ENCODE measurements at places on chromosomes 3 and 15. TPM values are rescaled to one million over a fixed set of nuclear protein-coding genes. Genes with fewer than 3 reads are reported as not detected.

DNA sequence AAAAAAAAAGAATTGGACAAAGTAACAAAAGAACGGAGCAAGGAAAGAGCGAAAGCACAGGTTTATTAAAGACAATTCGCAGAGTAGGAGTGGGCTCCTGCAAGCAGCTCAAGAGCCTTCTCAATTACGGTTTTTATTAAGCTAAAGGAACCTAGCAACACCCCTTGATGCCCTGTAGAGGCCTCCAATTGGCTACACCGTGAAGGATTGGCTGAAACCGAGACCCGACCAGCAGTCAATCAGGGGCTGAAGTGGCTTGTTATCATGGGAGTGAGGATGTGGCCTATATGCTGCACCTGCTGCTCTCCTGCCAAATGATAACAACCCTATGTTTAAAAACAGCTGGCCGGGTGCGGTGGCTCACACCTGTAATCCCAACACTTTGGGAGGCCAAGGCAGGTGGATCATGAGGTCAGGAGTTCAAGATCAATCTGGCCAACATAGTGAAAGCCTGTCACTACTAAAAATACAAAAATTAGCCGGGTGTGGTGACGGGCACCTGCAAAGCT is 20.4 kb upstream of the AP3B2 start:
- DNase-seq: no peak

DNA sequence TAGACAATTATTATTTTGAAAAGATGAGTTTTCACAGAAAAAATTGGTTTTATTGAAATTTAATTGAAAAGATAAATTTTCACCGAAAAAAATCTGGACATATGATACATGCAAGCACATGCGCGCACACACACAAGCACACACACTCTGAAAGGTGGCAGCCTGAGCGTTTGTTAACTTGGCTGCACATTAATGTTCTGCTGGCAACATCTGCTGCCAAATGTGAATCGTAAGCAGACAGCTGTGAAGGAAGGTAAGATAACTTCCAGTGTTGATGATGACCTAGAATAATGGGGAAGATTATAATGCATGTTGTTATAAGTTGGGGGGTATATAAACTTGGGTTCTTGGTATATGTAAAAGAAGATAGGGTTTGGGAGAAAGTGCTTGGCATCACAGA is 18.4 kb upstream of the CMTM7 start:
- no peak for DNase-seq

DNA sequence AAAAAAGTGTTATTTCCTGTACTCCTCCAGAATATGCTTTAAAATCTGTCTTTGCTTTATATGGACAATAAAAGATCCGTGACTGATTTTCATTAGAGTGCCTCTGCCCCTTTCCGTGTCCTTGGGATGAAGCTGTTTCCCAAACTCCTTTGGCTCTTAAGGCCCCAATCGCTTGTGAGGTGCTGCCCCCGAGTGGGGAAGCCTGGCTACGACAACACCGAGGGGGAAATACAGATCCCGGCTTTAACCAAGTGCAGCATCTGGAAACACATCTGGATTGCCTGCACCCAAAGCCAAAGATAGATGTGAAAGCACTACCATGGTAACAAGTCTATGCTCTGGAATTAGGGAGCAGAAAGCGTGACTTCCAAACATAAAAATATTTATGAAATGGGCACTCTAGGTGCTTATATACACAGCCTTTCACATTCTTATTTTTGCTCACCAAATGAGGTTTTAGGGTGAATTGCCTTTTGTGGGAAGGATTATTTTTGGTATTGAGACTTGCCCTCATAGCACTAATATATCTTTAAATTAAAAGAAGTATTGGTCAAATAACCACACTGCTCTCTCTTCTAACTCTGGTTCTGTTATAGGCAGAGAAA is 40.6 kb upstream of the ADCY5 start:
- DNase-seq: no peak

DNA sequence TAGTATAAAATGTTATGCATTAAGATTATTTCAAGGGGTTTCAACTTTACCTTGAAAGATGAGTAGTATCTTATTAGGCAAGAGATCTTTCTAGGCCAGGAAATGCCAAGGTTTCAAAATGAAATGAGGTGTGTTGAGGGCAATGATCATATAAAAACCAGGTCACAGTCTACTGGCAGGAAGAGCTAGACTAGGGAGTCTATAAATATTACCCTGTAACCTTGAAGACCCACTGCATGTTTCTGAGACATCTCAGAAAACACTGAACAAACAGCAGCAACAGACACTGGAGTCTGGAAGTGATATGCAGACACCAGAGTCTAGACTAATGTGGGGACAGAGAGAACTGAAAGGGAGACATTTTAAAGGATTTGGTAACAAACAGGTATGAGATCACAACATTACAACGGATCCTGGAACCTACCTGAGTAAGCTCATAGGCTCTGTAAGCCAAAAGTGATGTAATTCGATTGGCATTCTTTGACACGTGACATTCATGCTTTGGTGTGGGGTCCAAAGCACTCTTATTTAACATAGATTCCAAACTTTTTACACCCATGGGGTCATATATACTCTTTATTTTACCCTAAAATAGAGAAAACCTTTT is 15.0 kb downstream of the TASOR start:
- DNase-seq: no peak

DNA sequence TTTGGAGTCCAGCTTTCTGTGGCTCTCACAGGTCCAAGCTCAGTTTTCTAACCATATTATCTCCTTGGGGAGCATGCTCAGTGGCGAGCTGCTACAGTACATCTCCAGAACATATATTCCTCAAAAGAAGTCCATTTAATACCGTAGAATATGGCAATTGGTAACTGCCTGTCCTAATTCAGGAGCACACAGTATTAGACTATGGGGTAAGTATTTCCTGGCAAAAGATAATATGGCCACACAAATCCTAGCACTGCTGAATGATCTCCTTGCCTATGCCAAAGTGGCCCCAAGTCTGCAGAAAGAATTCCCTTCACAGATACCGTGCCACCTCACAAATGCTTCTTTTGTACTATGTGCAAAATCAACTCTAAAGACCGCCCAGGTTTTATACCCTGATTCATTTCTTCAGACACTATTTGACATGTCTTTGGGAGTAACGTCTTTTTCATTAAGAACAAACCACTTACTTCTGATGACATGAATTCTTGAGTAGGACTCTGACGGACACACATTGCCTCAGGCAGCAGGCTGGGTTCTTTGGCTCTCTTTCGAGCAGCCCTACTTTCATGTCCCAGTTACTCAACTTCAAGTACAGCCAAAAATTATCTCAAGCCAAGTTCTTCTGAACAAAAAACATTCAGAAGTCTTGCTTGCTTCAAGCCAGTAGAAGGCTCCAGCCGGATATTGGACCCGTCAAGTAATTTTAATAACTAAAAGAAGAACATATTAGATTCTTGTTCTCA is 368.3 kb upstream of the DCBLD2 start:
- no peak for DNase-seq

DNA sequence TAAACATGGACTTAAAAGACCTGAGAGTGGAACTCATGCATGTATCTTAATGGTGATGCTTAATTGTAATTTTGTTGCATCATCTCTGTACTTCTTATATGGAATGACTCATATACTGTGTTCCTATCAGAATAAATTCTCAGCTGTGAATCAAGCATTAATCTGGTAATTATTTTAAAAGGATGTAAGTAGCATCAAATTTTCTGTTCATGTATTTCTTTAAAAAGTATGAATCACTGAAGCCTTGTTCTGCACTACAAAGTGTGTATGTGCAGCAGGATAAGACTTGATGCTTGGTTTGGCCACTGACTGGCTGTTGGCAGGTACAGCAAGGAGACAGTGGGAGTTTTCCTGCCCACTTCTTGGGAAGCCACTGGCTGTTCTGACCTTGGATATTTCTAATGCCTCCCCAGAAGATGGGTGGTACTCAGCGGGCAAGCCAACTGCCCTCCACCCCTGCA is 123.9 kb downstream of the ANO10 start:
- no peak for DNase-seq

GRCh38 chr15:42363942-42364341 is 4.6 kb downstream of the CAPN3 start:
- no peak for DNase-seq

- no peak for DNase-seq
Measured at GRCh38 chr3:107630779-107631178, 108.0 kb downstream of the BBX start.

TMEM40 gene
- polyA plus RNA-seq: not detected

CISH gene
- 2.5 TPM for polyA plus RNA-seq

WWTR1 gene
- polyA plus RNA-seq: 8.8 TPM

GRAMD1C gene
- polyA plus RNA-seq: 6.4 TPM
